ENCODE measurements at places on chromosomes 4 and X.
A peak's percentile ranks its signal among the peaks of the same experiment; 100 is the strongest.

GRCh38 chr4:150464523-150464922 lies 117.4 kb upstream of the MAB21L2 start:
- H3K27ac ChIP-seq: no peak overlapping the region
- no peaks in the 10 kb centered on the region for H3K27me3 ChIP-seq
- DNase-seq: no peak
- H3K36me3 ChIP-seq: peaks cover 28% of the 10 kb centered on the region
- no peak overlapping the region for H3K4me3 ChIP-seq

GRCh38 chr4:183576701-183577404 lies 72.0 kb downstream of the ING2 start:
- H3K36me3 ChIP-seq: peaks cover 3% of the 10 kb centered on the region
- no peaks in the 10 kb centered on the region for H3K4me1 ChIP-seq
- H3K27me3 ChIP-seq: no peaks in the 10 kb centered on the region
- no peak for DNase-seq
- H3K4me3 ChIP-seq: no peak overlapping the region
- no peak overlapping the region for H3K27ac ChIP-seq

DNA sequence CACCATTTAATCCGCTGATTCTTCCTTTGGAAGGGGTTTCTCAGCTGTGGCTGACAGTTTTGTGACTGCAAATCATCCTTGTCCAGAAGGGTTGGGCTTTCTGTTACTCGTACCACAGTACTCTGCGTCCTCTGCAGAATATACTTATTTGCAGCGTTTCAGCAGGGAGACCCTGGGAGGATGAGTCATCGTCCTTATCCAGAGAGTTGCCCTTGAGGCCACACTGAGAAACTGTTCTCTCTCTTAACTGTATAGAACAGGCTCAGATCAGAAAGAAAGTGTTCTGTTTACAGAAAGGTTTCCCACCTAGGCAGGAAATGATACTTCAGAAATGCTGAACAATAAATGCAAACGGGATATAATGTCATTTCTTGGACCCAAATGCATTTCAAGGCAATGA lies 47.8 kb upstream of the DDX53 start:
- no peak overlapping the region for H3K4me3 ChIP-seq
- no peak for DNase-seq
- no peaks in the 10 kb centered on the region for H3K36me3 ChIP-seq
- H3K27me3 ChIP-seq: peaks cover 1% of the 10 kb centered on the region

GRCh38 chr4:15811703-15812337 lies 33.7 kb downstream of the CD38 start:
- no peaks in the 10 kb centered on the region for H3K27me3 ChIP-seq
- no peak overlapping the region for H3K4me3 ChIP-seq
- H3K4me1 ChIP-seq: peaks cover 17% of the 10 kb centered on the region
- H3K36me3 ChIP-seq: no peaks in the 10 kb centered on the region
- no peak for DNase-seq

DNA sequence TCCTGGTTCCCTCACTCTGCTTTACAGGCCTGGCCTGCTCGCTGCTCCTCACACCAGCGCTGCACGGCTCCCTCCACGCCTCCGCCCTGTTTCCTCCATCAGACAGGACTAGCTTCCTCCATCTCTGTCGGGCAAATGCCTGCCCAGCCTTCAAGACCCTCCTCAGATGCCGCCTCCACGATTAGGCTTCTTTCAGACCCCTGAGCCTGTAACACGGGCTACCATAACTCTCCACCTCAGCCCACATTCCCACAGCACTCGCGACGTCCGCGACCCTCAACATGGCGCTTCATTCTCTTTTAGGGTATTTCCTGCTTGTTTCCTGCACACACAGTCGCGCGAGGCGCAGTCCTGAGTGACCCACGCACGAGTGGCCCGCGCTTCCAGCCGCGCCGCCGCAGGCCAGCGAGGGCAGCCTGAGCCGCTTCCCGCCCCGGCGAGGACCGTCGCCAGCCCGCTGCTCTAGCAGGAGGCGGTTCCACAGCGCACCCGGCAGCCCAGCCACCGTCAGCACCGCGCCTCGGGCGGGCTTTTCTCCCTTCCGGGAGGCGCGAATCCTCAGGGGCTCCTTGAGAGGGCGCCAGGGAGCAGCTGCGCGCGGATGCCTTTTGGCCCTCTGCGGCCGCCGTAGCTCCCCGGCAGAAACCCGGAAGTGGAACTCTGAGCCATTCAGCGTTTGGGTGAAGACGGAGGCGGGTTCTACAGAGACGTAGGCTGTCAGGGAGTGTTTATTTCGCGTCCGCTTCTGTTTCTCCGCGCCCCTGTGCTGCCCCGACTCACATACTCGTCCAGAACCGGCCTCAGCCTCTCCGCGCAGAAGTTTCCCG lies at the start of gene FRG1:
Gene FRG1 (plus strand): TSS at position 695 of the 827 bp plus-strand sequence. CDS start 138 bp downstream, outside the sequence.
- H3K4me1 ChIP-seq: peaks cover 48% of the 10 kb centered on the region
- H3K27ac ChIP-seq: peak within 1 kb of the TSS; percentile 90
- peak within 1 kb of the TSS; percentile 87 for H3K4me3 ChIP-seq
- peaks cover 3% of the 10 kb centered on the region for H3K27me3 ChIP-seq
- peaks cover 49% of the 10 kb centered on the region for H3K36me3 ChIP-seq

DNA sequence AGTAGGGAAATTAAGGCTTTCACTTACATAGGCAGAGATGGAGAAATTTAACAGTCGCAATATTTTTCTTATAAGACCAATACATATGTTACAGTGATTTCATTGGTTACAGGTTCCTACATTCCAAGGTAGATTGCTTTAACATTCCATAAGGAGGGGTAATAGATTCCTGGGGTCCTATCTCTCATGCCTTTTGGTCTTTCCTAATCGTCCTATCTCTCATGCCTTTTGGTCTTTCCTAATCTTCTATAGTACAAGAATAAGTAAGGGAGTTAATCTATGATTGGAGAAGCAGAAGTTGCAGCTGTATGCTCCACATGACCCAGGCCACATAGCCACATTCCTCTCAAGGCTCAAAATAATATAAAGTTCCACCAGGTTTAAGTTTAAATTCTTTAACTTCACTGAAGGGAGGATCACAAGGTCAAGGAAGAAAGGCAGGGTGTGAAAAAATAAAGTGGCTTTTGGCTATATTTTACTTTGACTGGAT lies 285.0 kb upstream of the BOD1L1 start:
- no peak overlapping the region for H3K4me3 ChIP-seq
- no peaks in the 10 kb centered on the region for H3K36me3 ChIP-seq
- no peak for DNase-seq

GRCh38 chr4:54668014-54668611 lies 10.4 kb downstream of the KIT start:
- no peaks in the 10 kb centered on the region for H3K36me3 ChIP-seq
- H3K4me3 ChIP-seq: no peak overlapping the region
- H3K27me3 ChIP-seq: peaks cover 16% of the 10 kb centered on the region
- no peak overlapping the region for H3K27ac ChIP-seq
- no peak for DNase-seq

- H3K36me3 ChIP-seq: no peaks in the 10 kb centered on the region
- no peak overlapping the region for H3K27ac ChIP-seq
- H3K4me3 ChIP-seq: no peak overlapping the region
- H3K4me1 ChIP-seq: no peaks in the 10 kb centered on the region
- DNase-seq: no peak
Measured at GRCh38 chr4:184104419-184105101, 113.1 kb downstream of the ENPP6 start.

DNA sequence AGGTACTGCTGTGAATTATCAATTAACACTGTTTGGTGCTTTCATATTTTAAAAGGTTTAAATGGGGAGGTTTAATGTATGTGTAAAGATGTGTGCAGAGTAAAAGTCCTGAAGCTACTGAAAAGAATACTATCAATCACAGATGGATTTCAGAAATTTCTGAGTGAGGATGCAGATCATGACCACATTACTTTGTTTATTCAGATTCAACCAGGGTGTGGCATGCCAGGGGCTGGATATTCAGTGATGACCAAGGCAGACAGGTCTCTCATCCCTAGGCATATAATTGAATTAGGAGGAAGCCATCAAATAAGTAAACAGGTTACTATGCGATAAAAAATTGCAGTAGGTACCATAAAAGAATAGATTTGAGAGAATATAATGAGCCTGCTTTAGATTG lies 28.0 kb upstream of the ANKRD50 start:
- H3K27ac ChIP-seq: no peak overlapping the region
- no peaks in the 10 kb centered on the region for H3K4me1 ChIP-seq
- peaks cover 6% of the 10 kb centered on the region for H3K27me3 ChIP-seq
- no peak for DNase-seq

- H3K27ac ChIP-seq: no peak overlapping the region
- no peak for DNase-seq
- no peaks in the 10 kb centered on the region for H3K36me3 ChIP-seq
- no peak overlapping the region for H3K4me3 ChIP-seq
- no peaks in the 10 kb centered on the region for H3K27me3 ChIP-seq
Measured at GRCh38 chr4:71133491-71133890, 140.0 kb downstream of the DCK start.

Measured in activated naive CD8-positive, alpha-beta T cell treated with anti-CD3 and anti-CD28 coated beads, Interleukin-2, amount 50 U/mL, for 24 hours (primary cell).